ENCODE measurements at places on chromosomes 16 and 17.

DNA sequence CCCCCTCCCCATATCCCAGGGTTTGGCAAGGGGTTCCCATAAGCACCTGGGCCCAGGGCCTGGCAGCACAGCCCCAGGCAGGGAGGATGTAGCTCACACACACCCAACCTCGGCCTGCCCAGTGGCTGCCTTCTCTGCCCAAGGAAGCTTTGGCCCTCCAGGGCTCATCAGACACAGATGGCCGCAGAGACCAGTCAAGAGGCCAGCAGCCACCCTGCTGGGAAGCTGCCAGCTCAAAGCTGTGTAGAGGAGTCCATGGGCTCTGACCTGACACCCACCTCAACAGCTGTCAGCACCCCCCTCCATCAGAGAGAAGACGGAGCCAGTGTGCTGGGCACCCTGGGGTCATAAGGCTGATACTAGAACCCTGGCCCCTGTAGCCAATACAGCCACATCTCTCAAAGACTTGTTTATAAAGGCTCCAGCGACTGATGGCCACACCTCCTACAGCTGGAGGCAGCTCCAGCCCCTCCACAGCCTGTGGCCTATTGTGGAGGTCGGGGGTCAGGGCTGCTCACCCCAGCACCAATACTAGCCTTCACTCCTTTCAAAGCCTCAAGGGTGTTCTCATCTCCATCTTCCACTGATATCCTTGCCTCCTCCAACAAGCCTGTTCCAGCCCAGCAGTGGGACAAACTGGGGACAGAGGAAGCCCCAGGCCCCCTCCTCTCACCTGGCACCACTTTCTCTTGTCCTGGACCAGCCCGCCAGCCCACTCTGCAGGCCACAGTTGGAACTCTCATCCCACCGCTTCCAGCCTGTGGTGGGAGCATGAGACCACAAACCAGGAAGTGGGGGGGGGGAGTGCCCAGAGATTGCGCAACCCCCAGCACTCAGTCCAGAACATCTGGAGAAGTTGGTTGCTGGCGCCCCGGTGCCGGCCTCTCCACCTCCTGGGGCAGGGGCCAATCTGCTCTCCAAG lies 2.2 kb upstream of the MPG start:
- DNase-seq: no peak

GRCh38 chr17:70047619-70048419 lies 27.2 kb upstream of the KCNJ16 start:
- no peak for DNase-seq

DNA sequence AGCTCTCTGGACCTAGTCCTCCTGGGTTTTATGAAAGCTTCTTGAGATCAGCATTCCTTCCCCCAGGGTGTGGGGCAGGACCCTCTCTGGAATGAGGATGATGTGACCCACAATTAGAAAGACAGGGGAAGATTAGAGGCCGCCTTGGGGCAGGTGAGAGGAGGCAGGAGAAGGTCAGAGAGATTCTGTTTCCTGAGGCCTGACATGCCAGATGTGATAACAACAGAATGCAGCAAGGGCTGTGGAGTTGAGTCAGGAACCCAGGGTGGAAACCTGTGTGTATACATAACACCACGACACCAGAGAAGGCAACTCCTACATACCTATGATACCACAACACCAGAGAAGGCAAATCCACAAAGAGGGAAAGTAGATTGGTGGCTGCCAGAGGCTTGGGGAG lies 5.4 kb upstream of the SLC5A10 start:
- DNase-seq: no peak

DNA sequence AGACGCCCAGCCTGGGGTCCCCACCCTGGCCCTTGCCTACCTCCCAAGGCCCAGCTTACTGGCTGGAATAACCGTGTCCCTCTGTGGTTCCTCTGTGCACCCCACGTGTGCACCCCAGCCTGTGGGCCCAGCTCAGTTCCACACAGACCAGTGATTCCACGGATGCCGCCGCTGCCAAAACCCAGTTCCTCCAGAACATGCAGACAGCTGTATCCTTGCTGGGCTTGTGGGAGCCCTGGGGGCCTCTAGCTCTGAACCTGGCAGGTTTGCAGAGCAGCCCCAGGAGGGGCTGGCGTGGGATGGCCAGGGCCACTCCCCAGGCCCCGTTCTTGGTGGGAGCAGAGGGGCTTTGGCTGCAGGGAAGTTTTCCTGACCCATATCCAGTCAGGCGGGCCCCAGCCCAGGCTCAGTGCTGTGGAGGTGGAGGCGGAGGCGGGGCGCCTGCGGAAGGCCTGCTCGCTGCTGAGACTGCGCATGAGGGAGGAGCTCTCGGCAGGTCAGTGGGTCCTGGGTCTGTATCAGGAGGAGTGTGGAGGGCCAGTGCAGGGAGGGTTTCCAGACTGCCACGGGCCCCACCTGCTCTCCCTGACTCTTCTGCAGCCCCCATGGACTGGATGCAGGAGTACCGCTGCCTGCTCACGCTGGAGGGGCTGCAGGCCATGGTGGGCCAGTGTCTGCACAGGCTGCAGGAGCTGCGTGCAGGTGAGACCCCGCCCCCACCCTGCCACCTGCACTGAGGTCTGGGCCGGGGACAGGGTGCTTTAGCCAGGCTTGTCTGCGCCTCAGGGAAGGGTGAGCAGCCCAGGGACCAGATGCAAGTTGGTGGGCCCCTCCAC lies 2.3 kb downstream of the TEDC2 start:
- DNase-seq: no peak

DNA sequence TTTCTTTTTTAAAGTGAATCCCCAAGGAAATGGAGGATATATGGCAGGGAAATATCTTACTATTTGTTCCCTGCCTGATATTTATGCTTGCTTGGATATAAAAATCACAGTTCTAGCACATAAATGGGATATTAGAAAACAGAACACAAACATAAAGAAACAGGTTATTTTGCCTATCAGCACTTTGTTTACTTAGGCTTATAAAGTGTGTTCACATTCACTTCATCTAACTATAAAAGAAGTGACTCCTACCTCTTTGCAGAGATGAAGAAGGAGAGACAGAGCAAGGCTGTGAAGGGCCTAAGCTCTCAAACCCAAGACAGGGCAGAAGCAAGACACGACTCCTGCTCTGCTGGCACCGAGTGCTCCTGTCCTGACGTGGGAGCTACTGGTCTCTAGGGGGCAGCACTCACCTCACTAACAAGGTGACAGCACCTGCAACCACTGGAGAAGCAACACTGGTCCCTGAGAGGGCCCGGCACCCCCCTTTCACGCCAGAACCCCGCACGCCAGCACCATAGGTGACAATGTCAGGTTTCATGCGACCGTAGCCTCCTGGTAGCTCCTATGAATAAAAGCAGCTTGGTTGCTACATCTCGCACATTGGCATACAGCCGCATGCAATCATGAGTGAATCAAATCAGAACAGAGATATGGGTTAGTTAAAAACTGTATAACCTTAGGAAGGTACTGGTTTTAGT lies 32.0 kb downstream of the MBTPS1 start:
- peak; percentile 71 for DNase-seq

GRCh38 chr17:43399839-43400328 lies 1.1 kb downstream of the ARL4D start:
- no peak for DNase-seq

DNA sequence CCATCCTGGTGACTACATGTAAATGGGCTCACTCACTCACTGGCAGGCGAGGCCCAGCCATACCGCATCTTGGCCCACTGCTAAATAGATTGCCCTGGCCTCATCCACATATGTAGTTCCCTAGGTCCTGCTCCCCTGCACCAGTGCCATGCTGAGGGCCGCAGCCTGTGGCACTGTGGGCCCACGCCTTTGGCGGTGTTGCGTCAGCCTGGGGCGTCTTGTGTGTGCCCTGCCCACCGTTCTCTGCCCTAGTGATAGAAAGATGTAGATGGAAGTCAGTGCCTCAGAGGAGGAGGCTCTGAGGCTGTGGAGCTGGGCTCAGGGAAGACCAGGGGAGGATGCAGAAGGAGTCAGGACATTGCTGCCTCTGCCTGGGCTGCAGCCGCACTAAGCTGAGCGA lies 18.9 kb downstream of the C17orf75 start:
- no peak for DNase-seq

- DNase-seq: no peak
Measured at GRCh38 chr16:50015631-50016030, 9.4 kb upstream of the CNEP1R1 start.

- no peak for DNase-seq
Measured at GRCh38 chr16:73315645-73316044, 267.7 kb upstream of the ZFHX3 start.

DNA sequence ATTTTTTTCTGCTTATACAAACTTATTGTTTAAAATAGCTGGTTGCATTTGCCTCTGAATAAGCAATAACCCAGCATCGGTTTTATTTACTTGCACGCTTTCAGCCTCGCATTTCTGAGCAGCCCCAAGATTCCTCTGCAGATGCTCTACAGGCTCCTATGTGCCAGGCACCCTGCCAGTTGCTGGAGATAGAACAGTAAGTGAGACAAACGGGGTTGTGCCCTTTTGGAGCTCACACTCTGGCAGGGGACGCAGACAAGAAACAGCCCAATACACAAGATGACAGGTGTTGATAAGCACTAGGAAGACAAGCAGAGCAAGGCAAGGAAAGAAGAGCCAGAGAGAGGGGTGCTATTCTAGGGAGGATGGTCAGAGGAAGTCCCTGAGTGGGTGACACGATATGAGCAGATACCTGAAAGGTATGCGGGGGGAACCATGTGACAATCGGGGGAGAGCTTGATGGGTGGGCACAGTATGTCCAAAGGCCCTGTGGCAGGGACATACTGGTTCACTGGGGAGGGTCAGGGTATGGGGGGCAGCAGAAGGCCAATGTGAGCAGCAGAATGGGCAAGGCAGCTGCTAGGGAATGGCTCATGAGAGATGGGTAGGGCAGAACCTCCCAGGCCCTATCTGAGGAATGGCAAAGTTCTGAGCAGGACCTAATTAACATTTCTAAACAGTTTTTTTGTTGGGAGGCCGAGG lies 18.7 kb upstream of the ADORA2B start:
- no peak for DNase-seq

GRCh38 chr17:74272731-74273201 lies 1.3 kb upstream of the DNAI2 start:
- no peak for DNase-seq

GRCh38 chr16:13543850-13544249 lies 376.1 kb upstream of the ERCC4 start:
- DNase-seq: no peak

GRCh38 chr16:58205276-58206036 lies 7.5 kb upstream of the CSNK2A2 start:
- no peak for DNase-seq

DNA sequence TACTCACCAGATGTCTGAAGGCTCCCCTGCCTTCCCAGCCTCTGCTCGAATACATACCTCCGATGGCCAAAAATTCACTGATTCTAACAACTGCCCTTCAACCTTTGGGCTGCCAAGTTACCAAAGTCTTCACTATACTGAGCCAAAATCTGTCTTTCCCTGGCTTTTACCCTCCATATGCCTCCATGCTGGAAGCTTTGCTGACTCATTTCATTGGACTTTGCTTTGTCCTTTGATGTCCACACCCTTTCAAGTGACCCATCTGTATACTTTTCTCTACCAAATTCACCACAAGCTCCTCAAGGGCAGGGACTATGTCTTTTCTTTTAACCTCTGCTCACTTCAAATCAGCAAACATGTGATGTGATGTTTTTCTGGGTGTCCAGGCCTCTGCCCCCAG lies 21.0 kb upstream of the MTMR4 start:
- no peak for DNase-seq

GRCh38 chr16:89114159-89114981 lies 20.7 kb downstream of the ACSF3 start:
- peak; percentile 37 for DNase-seq

DNA sequence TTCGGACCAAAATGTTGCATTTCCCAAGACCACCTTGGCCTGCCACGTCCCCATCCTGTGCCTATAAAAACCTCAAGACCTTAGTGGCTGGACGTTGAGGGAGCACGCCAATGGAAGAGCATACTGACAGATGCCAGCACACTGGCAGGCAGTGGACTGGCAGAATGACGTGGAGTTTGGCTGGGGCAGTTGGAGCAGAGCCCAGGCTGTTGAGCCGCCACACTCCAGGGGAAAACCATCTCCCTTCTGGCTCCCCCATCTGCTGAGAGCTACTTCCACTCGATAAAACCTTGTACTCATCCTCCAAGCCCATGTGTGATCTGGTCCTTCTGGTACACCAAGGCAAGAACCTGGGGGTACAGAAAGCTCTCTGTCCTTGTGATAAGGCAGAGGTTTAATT lies 494.1 kb downstream of the CDH11 start:
- no peak for DNase-seq

DNA sequence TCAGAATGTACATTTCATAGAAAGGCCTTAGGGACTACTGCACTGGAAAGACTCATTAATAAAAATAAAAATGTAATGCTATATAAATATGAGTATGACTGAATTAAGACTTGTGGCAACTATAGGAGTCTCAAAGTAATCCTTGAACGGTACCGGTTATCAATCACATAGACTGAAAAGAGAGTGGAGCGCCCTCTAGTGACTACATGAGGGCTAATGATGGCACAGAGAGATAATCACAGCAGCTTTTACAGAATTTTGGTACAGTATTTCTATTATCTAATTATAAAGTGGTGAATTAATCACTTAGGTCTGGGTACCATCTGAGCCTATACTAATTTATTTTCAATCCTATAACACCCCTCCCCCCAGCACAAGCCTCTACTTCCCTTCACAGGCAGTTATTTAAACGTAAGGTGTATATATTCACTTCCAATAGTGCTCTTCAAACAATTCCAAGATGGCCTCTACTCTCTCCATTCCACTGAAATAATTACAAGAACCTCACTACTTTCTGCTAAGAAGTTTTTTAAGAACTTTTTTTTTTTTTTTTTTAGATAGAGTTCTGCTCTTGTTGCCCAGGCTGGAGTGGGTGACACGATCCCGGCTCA lies 40.7 kb upstream of the ANKFY1 start:
- peak; percentile 61 for DNase-seq

DNA sequence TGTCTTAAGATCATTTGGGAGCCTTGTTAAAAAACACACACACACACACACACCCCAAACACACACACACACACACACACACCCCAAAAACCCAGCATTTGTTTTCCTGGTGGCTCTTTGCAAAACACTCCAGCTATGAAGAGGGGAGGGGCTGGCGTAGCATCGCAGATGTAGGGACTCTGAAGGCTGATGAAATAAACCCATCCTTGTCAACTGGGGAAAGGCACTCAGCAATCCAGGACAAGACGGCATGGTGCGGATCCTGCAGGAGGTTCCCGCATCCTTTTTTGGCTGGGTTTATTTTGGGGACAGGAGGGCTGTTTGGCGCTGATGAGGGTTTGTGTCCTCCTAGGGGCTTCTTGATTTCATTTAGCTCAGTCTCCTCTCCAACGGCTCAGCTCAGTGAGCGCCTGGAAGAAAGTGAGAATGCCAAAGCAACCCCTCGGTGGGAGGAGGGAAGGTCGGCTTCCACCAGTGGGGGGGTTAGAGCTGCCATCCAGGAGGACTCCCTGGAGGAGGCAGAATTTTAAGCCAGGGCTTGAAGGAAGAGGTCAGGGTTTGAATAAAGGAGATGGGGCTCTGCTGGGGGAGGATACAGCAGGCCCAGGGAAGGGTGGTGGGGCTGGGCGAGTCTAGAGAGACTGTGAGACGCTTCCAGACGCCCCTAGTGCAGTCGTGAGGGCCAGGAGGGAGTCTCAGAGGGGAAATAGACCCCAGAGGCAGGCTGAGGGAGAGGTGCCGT lies 12.4 kb upstream of the GSE1 start:
- DNase-seq: no peak
